ENCODE measurements at places on chromosomes 13 and 19.

DNA sequence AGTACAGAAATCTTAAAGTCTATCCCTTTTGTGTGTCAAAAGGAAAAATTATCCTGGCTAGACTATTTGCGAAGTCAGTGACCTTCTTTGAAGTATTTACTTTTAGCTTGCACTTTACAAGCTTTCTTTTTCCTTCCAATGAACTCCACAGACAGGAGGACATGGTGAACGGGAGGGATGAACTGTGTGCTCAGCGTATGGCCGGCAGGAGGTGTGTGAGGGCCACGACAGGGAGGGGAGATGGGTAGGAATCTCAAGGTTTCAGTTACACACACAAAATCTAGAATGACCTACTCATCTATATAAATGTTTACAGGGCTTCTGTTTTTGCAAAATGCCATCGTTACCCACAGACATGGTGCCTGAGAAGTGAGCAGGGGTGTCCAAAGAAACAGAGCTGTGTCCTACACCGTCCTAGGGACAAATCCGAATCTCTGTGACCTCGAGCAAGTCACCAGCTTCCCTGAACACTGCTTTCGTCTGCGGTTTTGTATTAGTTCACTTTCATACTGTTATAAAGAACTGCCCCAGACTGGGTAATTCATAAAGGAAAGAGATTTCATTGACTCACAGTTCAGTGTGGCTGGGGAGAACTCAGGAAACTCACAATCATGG, 537.2 kb downstream of the LIG4 start:
- no peak for DNase-seq

DNA sequence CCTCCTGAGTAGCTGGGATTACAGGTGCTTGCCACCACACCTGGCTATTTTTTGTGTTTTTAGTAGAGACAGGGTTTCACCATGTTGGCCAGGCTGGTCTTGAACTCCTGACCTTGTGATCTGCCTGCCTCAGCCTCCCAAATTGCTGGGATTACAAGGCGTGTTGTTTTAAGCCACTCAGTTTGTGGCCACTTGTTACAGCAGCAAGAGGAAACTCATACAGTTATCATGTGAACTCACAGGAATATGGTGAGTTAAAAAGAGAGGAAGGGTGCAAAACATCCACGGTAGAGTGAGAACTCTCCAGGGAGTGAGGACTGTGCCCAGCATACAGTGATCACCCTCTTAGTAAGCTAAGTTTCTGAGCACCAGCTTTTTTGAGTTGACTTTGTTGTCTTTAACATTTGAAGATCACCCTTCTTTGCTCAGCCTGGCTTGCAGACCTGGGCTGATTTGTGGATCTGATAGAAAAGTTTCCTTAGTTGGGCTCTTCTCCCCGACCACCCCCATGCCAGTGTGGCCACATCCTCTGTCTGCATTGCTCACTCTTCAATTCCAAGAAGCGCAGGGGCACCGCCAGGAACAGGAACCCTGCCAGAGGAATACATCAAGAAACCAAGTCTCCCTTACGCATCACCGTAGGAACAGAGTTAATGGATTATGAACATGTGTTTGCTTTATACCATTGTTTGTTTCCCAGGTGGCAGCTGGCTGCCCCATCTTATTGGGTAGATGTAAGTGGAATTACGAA, 16.0 kb downstream of the ALOX5AP start:
- no peak for DNase-seq

- no peak for DNase-seq
Measured at GRCh38 chr19:4737955-4738600, 14.4 kb upstream of the DPP9 start.

GRCh38 chr13:36543671-36544070, 111.4 kb downstream of the CCNA1 start:
- no peak for DNase-seq

- DNase-seq, result no peak
Measured at GRCh38 chr13:98778749-98779148, 26.3 kb upstream of the SLC15A1 start.
